ENCODE measurements at places on chromosomes 12 and 14.

GRCh38 chr12:113802000-113802749, 163.9 kb downstream of the RBM19 start:
- DNase-seq: no peak

DNA sequence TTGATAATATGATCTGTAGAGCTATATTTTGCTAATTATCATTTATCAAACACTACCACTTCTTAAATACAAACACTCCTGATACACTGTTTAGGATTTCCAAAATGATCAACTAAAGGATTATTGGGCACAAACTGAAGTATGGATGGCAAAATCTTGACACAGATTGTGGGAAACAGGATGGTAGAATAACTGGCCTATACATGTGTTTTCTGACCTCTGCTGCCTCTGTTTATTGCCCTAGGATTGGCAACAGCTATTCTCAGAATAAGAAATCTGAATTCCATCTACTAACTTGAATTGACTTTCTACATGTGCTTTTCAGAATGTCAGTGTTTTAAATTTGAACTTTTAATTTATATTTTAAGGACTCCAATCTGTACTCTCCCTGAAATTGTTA, 209.1 kb downstream of the MED13L start:
- DNase-seq: no peak

DNA sequence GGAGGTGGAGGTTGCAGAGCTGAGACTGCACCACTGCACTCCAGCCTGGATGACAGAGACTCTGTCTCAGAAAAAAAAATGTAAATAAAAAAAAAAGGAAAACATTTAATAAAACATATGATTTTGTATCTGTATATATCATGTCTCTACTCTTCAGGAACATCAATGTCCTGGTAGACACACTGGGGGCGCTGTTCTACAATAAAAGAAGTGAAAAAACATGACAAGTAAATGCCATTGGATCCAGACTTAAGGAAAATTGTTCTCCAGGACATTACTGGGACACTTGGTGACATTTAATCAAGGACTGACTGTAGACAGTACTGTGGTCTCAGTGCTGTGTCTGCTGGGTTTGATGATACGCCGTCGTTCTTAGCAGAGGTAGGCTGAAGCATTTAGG, 15.5 kb upstream of the KLC1 start:
- no peak for DNase-seq

GRCh38 chr12:116556964-116557698, 2.0 kb upstream of the MAP1LC3B2 start:
- DNase-seq: no peak

Measured in DND-41 (cell line).